ENCODE measurements at places on chromosomes 2 and 18.
A peak's percentile ranks its signal among the peaks of the same experiment; 100 is the strongest.

- no peak for DNase-seq
Measured at GRCh38 chr2:36824273-36824672, 127.8 kb downstream of the VIT start.

GRCh38 chr2:150051004-150051403 is 436.5 kb downstream of the RND3 start:
- no peak for DNase-seq

GRCh38 chr2:95346738-95347671 is 49.9 kb downstream of the KCNIP3 start:
- no peak for DNase-seq

DNA sequence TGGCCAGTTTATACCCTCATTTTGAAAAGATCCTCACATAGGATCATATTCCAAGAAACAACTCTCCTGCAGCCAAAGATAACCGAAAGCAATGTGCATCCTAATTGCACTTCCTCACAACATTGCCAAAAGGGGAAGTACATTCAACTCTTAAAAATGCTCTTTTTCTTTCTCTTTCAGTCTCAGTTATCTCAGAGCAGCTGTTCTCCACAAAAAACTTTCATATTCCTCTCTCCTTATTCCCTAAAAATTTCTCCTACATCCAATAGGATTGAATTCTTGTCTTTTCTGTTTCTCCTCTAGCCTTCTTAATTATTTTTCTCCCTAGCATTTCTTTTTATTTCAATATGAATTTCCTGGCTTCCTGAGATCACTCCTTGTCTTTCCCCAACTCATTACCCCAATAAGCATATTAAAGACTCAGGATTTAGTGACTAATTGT is 7.4 kb upstream of the VRK2 start:
- DNase-seq = no peak

GRCh38 chr18:74862094-74862493 is 264.4 kb downstream of the ZNF407 start:
- DNase-seq = no peak

DNA sequence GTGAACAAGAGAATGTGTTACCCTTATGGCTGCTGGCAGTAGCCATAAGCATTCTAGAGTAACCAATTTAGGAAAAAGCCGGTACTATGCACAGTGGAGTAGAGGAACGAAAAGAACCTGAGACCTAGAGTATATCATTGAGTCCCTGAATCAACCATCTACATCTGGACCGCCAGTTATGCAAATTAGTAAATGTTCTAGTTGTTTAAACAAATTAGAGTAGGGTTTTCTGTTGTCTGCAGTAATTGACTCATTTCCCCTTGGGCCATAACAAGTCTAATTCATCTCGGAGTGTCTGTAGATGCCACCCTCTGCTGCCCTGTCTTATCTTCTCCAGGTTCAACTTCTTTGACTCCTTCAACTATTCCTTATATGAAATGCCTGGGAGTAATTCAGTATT is 60.1 kb upstream of the CAPN13 start:
- no peak for DNase-seq

DNA sequence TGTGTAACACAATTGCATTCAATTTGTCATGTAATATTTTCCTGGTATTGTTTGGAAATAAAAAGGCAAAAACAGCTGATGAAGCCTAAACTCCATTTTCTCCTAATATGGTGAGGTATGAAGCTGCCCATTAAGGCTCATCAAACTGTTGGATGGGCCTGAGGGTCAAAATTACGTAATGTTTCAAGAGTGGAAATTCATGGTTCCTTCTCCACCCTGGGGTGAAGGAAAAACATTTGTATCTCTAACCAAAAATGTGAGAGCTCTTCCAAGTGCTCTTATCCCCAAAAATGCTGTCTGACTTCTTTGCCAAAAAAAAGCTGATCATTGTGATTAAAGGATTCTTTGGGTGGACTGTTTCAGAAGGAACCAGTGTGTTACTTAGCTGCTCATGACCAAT is 91.8 kb downstream of the ARHGAP28 start:
- DNase-seq = no peak

DNA sequence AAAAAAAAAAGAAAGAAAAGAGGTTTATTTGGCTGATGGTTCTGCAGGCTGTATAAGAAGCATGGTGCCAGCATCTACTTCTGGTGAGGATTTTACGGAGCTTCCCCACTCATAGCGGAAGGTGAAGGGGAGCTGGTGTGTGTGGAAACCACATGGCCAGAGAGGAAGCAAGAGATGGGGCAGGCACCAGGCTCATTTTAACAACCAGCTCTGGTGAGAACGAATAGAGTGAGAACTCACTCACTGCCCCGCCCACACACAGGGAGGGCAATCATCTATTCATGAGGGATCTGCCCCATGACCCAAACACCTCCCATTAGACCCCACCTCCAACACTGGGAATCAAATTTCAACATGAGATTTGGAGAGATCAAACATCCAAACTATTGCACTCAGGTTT is 68.5 kb downstream of the MOGAT1 start:
- DNase-seq = no peak

GRCh38 chr2:27021253-27022049 is 11.3 kb upstream of the TMEM214 start:
- no peak for DNase-seq

GRCh38 chr2:20061476-20061875 is 10.0 kb upstream of the LAPTM4A start:
- DNase-seq = no peak

- no peak for DNase-seq
Measured at GRCh38 chr2:38590053-38590452, 12.7 kb downstream of the HNRNPLL start.

DNA sequence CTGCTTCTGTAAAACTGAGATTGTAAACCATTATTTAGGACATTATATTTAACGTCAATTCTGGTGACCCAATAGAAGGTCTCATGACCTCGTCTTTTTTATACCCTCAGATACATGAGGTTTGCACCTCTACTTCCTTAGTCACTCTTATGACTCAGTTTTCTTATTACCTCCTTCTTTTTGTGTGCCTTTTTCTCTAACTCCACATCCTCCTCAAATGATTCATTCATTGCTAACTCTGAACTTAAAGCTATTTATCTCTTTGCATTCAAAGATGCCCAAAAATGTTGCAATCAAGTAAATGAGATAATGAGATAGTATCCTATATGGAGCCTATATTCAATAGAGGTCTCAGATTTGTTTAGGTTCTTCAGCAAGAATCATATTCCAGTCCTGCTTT is 121.0 kb upstream of the KYNU start:
- no peak for DNase-seq

GRCh38 chr2:240948086-240948485 is 42.0 kb downstream of the CROCC2 start:
- no peak for DNase-seq

GRCh38 chr18:55092166-55092565 is 132.9 kb upstream of the CCDC68 start:
- DNase-seq = no peak

GRCh38 chr2:96501471-96501874 is 3.7 kb downstream of the NEURL3 start:
- no peak for DNase-seq

DNA sequence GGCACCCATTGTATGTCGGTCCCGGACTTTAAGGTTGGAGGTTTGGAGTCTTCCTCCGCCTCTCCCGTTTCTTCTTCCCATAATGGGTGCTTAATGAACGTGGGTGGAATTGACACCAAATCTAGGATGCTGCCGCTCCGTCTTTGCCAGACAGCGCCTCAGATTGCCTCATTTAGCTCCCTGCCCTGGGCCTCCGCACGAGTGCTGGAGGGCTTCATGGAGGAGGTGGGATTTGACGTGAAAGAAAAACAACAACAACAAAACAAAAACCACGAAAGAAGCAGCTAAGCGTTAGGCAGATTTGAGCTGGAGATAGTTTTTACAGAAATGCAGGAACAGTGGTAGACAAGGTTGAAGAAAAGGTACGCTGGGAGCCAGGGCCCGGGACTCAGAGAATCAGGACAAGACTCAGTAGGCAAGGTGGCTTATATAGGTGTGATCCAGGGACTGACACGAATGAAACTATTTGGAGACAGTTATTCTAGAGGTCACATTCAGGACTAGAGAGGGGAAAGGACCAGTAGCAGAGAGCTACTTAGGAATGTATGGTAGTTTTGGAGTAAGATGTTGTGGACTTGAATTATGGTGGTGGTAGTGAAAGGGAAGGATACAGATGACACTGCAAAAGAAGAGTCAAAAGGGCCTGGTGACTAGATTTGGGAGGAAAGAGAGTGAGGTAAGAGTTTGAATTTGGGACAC is 605 bp downstream of the ZNF2 start:
- no peak for DNase-seq

DNA sequence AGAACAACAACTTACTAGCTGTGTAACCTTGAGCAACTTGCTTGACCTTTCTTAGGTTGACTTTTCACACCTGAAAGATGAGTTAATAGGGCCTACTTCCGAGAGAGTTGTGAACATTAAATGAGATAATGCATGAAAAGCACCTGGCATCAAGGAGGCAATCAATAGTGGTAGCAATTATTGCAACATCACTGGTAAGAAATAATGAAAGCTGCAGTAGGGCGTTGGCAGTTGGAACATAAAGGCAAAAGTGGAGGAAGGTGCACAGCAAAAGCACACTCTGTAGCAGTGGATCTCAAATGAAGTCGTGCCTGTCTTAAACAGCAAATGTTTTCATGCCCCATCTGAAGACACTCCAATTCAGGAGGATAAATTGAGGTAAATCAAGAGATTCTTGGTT is 178.9 kb upstream of the VRK2 start:
- peak; percentile 3 for DNase-seq

GRCh38 chr18:79466591-79466990 is 70.9 kb downstream of the NFATC1 start:
- DNase-seq = no peak

- no peak for DNase-seq
Measured at GRCh38 chr2:65626831-65627230, 194.4 kb upstream of the SPRED2 start.

GRCh38 chr2:47159627-47160026 is 4.5 kb upstream of the STPG4 start:
- DNase-seq = no peak

GRCh38 chr18:11176481-11176881 is 27.1 kb upstream of the PIEZO2 start:
- DNase-seq = no peak

DNA sequence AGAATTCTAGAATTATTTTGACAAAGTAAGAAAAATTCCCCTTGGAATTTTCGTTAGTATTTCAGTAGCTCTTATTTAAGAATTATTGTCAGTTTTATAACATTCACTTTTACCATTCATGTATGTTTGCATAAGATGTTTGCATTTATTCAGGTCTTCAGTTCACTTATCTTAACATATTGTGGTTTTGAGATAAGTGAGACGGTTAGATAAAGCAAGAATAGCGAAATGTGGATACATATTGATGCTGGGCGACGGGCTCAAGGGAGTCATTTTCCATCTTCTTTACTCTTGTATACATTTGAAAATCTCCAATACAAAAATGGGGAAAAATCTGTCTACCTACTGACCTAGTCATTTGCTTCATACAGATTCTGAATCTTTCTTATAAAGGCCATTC is 156.7 kb upstream of the HDAC4 start:
- DNase-seq = no peak

DNA sequence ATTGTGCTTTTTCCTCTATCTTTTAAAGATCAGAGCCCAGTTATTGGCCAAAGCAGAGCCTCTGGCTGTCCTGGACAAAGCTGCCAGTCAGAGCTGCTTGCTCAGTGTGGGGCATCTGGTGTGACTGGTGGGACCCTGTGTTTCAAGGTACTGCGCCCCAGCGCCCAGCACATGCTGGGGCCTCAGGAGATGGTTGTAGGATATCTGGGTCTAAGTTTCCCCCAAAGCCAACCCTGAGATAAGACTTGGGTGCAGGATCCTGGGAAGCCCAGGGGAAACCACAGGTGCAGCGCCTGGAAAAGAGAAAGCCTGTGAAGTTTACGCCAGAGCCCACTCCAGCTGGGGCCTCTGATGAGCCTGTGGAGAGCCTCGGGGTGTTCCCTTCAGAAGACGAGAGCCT is 117.7 kb downstream of the RPIA start:
- no peak for DNase-seq

DNA sequence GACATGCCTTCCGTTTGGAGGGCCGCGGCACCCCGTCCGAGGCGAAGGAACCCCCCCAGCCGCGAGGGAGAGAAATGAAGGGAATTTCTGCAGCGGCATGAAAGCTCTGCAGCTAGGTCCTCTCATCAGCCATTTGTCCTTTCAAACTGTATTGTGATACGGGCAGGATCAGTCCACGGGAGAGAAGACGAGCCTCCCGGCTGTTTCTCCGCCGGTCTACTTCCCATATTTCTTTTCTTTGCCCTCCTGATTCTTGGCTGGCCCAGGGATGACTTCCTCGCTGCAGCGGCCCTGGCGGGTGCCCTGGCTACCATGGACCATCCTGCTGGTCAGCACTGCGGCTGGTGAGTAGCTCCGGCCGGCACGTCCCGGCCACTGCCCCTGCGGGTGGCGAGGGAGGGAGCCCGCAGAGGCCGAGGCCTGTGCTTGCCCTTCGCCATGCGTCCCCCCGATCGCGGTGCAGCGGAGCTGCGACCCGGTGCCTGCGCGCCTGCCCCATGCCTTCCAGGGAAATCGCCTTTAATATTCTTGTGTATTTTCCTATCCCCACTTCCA is 1.2 kb downstream of the BMPR2 start:
- DNase-seq = peak; percentile 51

GRCh38 chr2:121599963-121600651 is 49.2 kb downstream of the CLASP1 start:
- DNase-seq = no peak

- no peak for DNase-seq
Measured at GRCh38 chr2:222673883-222674282, 2.4 kb downstream of the MOGAT1 start.

DNA sequence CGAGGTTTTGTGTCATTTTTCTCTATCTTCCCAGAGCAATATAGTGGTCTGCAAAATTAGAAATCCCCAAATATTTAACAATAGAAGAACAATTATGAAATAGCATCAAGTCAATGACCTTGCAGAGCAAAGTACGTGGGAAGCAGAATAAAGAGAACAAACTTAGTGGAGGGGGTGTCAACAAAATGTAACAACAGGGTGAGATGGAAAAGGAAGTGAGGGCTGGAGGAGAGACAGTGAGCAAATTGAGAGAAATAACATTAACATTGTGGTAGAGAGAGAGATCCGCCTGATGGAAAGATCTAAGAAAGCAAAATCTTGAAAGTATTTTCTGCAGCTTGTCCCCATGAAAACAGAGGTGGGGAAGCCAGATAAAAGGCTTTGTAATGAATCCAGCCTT is 23.4 kb downstream of the ARHGAP15 start:
- DNase-seq = no peak

GRCh38 chr18:78603102-78603983 is 376.3 kb upstream of the SALL3 start:
- DNase-seq = no peak

- DNase-seq = no peak
Measured at GRCh38 chr2:95320986-95321767, 24.0 kb downstream of the KCNIP3 start.

GRCh38 chr18:54389143-54389505 is 31.4 kb downstream of the C18orf54 start:
- DNase-seq = no peak

DNA sequence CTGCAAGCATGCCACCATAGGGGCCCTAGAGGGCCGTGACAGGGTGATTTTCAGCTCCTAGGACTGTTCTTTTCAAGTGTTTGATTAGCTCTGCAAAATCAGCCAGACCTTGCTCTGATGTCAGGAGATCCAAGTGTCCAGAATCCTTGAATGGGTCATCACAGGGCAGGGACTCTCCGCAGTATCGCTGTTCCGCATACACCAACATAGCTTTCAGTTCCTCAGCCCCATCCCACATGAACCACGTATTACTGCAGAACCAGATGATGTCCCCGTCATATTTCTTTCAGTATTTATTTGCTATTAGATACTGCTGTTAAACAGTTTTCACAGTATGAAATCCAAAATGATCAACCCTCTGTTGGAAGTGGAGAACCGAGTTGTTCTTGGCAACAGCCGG is 46.6 kb upstream of the RFX8 start:
- no peak for DNase-seq
